ENCODE measurements at places on chromosomes 13 and 19.

DNA sequence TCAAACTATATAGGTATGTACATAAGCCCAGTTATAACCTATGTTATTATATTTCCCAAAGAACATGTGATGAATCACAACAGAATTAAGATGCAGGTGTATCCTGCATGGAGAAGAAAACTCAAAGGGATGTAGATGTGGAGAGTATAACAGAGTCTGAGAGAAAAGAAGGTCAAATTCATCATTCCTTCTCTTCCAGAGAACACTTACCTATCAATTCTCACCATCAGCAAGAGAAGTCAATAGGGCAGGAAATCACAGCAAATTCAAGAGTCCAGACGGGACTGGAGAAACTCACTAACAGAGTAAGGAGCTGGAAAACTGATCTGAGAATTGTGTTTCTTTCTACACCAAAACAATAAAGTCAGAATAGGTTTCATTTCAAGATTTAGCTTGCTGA is 28.4 kb downstream of the DIAPH3 start:
- DNase-seq, result no peak
- H3K27me3 ChIP-seq, result no peaks in the 10 kb centered on the region
- H3K4me1 ChIP-seq, result peaks cover 16% of the 10 kb centered on the region
- peak overlapping the region; percentile 6 for H3K27ac ChIP-seq

GRCh38 chr19:40192758-40193586 is 1.7 kb downstream of the MAP3K10 start:
- peak overlapping the region; percentile 64 for H3K4me3 ChIP-seq
- peaks cover 2% of the 10 kb centered on the region for H3K36me3 ChIP-seq
- H3K27ac ChIP-seq, result no peak overlapping the region
- peaks cover 12% of the 10 kb centered on the region for H3K4me1 ChIP-seq
- H3K27me3 ChIP-seq, result peaks cover 16% of the 10 kb centered on the region
- no peak for DNase-seq

- H3K4me1 ChIP-seq, result peaks cover 4% of the 10 kb centered on the region
- no peaks in the 10 kb centered on the region for H3K27me3 ChIP-seq
- H3K36me3 ChIP-seq, result peaks cover 34% of the 10 kb centered on the region
- DNase-seq, result no peak
- no peak overlapping the region for H3K4me3 ChIP-seq
- H3K27ac ChIP-seq, result no peak overlapping the region
Observed at GRCh38 chr19:615619-616018, 17.7 kb downstream of the POLRMT start.

DNA sequence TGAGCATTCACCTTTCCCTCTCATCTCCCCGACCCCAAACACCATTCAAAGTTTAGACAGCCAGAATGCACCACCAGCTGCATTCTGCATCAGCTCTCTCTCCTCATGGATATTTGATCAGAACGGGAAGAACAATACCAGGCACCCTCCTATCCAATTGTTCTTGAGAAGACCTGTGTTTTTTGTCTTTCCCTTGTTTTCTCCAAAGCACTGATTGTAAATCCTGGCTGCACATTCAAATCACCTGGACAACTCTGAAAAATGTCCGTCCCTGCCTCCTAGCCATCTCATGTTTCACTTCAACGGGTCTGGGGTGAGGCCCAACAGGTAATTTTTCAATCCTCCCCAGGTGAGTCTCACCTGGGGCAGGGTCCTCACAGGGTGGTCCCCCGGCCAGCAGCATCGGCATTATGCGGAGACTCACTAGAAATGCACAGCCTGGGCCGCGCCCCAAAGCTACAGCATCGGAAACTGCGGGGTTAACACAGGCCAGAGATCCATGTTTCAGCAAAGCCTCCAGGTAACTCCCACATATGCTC is 5.5 kb downstream of the IRS2 start:
- peaks cover 8% of the 10 kb centered on the region for H3K36me3 ChIP-seq
- no peak overlapping the region for H3K27ac ChIP-seq
- peaks cover 3% of the 10 kb centered on the region for H3K27me3 ChIP-seq
- peak overlapping the region; percentile 54 for H3K4me3 ChIP-seq
- DNase-seq, result no peak

DNA sequence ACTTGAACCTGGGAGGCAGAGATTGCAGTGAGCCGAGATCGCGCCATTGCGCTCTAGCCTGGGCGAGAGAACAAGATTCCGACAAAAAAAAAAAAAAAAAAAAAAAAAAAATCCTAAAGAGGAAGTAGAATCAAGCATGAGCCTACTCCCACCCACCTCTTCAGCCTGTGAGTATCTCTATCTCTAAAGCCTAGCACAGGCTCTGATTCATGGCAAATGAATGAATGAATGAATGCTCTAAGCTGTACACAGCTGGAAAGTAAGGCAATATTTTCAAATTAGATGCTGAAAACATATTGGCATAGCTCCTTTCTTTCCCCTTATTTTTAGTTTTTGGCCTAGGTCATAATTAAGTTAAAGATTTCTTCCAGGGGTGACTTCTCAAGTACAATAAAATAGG is 35.7 kb upstream of the FAM216B start:
- H3K27ac ChIP-seq, result no peak overlapping the region
- no peak for DNase-seq
- H3K4me3 ChIP-seq, result no peak overlapping the region
- H3K4me1 ChIP-seq, result peaks cover 8% of the 10 kb centered on the region

DNA sequence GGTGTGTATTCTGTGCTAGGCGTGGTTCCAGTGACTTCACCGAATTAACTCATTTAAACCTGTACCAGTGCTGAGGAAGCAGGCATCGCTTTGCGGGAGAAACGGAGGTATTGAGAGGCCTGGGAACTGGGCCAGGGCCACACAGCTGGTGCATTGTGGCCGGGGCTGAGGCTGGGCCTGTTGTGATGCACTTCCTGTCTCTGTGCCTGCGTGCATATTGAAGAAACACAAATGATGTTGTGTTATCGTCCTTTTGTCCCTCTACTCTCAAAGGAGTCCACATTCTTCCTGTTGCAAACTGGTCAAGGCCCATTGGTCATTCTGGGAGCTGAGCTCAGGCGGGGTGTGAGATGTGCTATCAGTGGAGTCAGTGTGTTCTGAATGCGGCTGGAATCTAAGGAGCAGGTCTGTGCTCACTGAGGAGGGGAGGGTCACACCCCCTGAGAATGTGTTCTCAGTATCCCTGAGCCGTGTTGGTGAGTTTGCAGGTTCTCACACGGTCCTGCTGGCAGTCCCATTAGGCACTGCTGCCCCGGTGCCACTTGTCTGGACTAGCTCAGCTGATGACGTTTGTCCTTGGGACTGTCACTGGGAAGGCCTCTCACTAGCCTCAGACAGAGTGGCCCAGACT is 62.1 kb downstream of the ARHGEF7 start:
- peaks cover 15% of the 10 kb centered on the region for H3K4me1 ChIP-seq
- no peak overlapping the region for H3K4me3 ChIP-seq
- H3K27ac ChIP-seq, result peak overlapping the region; percentile 88
- H3K36me3 ChIP-seq, result peaks cover 4% of the 10 kb centered on the region
- H3K27me3 ChIP-seq, result no peaks in the 10 kb centered on the region

DNA sequence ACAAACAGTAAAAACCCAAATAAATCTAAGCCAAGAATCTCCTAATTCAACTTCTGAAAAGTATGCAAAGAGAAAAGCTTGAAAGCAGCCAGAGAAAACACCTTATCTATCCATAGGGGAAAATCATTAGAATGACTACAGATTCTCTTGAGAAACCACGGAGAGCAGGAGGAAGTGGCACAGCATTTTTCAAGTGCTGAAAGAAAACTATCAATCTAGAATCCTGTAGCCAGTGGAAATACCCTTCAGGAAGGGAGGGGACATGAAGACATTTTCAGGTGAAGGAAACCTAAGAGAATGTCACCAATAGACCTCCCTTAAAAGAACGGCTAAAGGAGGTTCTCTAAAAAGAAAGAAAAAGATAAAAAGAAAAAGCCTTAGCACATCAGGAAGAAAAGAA is 66.2 kb upstream of the XPO4 start:
- no peak for DNase-seq
- no peaks in the 10 kb centered on the region for H3K4me1 ChIP-seq
- no peak overlapping the region for H3K27ac ChIP-seq
- H3K27me3 ChIP-seq, result no peaks in the 10 kb centered on the region

GRCh38 chr19:3065675-3066357 is 3.5 kb upstream of the TLE5 start:
- no peaks in the 10 kb centered on the region for H3K36me3 ChIP-seq
- no peaks in the 10 kb centered on the region for H3K27me3 ChIP-seq
- H3K4me1 ChIP-seq, result peaks cover 18% of the 10 kb centered on the region
- no peak for DNase-seq

GRCh38 chr13:41813426-41813825 is 147.5 kb downstream of the VWA8 start:
- H3K4me1 ChIP-seq, result no peaks in the 10 kb centered on the region
- no peaks in the 10 kb centered on the region for H3K27me3 ChIP-seq
- H3K27ac ChIP-seq, result no peak overlapping the region
- peaks cover 41% of the 10 kb centered on the region for H3K36me3 ChIP-seq
- DNase-seq, result no peak
- H3K4me3 ChIP-seq, result no peak overlapping the region

GRCh38 chr13:72290962-72291681 is 424.1 kb upstream of the DACH1 start:
- no peak for DNase-seq
- no peak overlapping the region for H3K27ac ChIP-seq
- H3K27me3 ChIP-seq, result no peaks in the 10 kb centered on the region
- H3K4me1 ChIP-seq, result peaks cover 9% of the 10 kb centered on the region
- H3K36me3 ChIP-seq, result peaks cover 3% of the 10 kb centered on the region

DNA sequence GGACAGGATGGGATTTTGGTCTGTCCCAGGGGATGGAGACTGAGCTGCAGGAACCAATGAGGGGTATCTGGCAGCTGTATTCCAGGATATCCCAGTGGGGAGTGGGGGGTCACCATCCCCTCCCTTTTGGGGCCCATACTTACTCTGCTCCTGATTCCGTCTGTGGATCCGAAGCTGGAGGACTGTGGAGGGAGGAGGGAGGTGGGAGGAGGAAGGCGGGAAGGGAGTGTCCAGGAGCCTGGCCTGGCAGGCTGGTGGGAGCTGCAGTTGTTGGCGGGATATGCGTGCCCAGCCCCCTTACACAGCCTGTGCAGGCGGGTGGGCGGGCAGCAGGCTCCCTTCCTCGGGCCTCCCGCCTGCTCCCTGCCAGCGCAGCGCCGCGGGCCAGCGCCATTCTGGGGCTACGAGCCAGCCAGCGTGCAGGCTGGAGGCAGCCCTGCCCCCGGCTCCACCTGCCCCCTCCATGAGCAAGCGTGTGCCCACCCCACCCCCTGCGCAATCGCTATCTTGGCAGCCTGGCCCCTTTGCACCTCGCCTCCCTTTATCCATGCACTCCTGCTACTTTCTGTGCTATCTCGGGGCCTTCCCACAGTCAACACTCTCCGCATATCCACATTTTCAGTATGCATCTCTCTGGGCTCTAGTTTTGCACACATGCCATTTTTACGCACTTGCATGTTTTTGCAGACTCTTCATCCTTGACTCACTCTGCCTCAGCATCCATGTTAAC is 2.8 kb downstream of the MAMSTR start:
- peaks cover 49% of the 10 kb centered on the region for H3K4me1 ChIP-seq
- H3K4me3 ChIP-seq, result peak overlapping the region; percentile 49
- H3K27ac ChIP-seq, result peak overlapping the region; percentile 97

DNA sequence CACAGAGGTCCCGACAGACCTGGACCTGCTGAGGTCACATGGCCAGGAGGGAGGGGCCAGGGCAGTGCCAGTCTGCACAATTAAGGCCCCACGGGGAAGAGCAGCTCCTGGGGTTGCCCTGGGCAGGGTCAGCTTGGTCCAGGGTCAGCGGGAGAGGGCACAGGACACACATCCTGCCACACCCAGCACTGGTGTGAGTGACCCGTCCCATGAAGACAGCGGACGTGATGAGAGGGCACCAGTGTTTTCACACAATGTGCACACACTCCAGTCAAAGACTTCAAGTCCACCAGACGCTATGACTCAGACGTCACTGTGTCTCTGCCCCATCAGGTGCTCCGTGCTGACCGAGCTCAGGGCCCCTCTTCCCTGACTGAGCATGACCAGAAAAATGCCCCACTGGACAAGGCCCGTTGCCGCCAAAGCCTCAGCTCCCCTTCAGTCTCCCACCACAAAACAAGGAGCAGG is 4.2 kb downstream of the TMEM259 start:
- peaks cover 27% of the 10 kb centered on the region for H3K4me1 ChIP-seq
- H3K27me3 ChIP-seq, result peaks cover 2% of the 10 kb centered on the region
- no peak for DNase-seq
- peaks cover 2% of the 10 kb centered on the region for H3K36me3 ChIP-seq

GRCh38 chr19:3028305-3029064 is 595 bp downstream of the TLE2 start:
- peaks cover 34% of the 10 kb centered on the region for H3K27me3 ChIP-seq
- H3K27ac ChIP-seq, result no peak overlapping the region
- peak overlapping the region; percentile 72 for H3K4me3 ChIP-seq
- peaks cover 5% of the 10 kb centered on the region for H3K36me3 ChIP-seq
- DNase-seq, result no peak

DNA sequence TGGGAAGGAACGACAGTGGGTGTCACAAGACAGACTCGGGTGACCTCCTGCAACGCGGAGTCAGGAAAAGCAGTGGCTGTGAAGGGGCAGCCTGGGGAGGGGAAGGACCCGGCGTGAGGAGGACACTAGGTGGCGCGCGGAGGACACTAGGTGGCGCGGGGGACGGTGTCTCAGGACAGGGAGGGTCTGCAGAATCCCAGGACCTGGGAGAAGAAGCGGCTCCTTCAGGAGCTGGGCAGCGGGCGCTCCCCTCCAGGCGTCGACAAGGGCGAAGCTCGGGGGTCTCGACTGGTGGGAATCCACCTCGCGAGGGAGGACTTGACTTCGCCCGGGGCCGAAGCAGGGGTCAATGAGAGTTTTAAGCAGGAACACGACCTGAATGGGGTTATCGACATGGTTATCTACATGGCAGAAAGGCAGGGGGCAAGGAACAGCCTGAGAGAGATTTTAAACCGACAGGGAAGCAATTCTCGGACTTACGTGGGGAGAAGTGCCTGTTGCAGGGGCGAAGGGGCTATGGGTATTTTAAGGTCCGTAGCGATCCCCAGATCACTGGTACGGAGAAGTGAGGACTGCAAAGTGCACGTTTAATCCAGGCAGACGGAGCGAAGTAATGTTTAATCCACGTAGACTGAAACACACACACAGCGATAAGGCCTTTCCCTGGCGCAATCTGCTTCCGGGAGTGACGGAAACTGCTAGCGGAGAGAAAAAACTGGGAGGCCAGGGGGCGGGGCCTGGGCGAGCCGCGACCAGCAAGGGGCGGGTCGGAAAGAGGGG is at the start of gene ZNF616:
ZNF616 (minus strand) TSS at position 687 of the 780 bp plus-strand sequence. CDS start 9,426 bp downstream, outside the sequence.
- H3K4me1 ChIP-seq, result peaks cover 31% of the 10 kb centered on the region
- peak within 1 kb of the TSS; percentile 99 for H3K27ac ChIP-seq
- peaks cover 38% of the 10 kb centered on the region for H3K36me3 ChIP-seq
- peak within 1 kb of the TSS; percentile 96 for H3K4me3 ChIP-seq
- DNase-seq, result peak; percentile 98
- H3K27me3 ChIP-seq, result no peaks in the 10 kb centered on the region

DNA sequence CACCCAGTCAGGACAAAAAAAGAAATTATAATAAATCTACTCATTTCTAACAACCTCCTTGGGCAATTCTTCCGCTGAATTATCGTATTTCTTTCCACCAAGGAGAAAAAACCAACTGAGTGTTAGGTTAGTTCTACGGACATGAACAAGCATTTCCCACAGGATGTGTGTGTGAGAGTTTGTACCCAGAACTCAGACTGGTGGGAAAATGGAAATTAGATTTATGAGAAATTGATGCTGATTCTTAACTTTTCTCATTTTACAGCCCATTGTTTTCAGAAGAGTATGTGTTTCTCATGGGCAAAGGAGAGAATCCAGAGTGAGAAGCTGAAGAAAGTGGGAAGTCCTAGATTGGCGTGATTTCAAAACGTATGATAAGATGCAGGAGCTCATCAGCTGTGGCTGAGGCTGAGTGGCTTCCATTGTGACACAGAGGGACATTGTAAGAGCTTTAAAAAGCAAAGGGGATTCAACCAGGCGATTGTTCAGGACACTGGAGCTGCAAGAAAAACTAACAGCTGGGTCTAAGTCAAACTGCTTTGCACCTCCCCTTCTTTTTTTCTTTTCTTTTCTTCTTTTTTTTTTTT is 184.7 kb upstream of the ARGLU1 start:
- peaks cover 6% of the 10 kb centered on the region for H3K4me1 ChIP-seq
- H3K4me3 ChIP-seq, result no peak overlapping the region
- no peak for DNase-seq
- H3K27me3 ChIP-seq, result no peaks in the 10 kb centered on the region
- no peaks in the 10 kb centered on the region for H3K36me3 ChIP-seq
- H3K27ac ChIP-seq, result peak overlapping the region; percentile 90

Measured in mesothelial cell of epicardium (in vitro differentiated cells).